ENCODE measurements at places on chromosomes 2 and 18.

DNA sequence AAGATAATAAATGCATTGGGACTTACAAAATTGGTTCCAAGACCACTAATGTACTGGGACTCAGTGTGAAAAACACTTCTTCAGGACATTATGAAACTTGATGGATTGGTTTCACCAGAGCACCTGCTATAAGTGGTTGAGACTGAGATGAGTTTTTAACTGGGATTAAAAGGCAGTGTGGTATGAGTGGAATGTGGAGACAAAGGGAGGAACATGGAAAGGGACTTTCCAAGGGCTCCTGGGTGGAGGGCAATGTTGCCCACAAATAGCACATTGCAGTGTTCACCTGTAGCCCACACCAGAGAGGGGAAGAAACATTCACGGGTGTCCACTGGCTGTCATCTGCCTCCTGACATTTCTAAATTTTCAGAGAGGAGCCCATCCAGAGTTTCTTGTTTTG lies 253.3 kb upstream of the TANK start:
- H3K4me3 ChIP-seq = no peak overlapping the region
- H3K27ac ChIP-seq = no peak overlapping the region
- H3K27me3 ChIP-seq = no peaks in the 10 kb centered on the region
- H3K4me1 ChIP-seq = peaks cover 22% of the 10 kb centered on the region
- H3K36me3 ChIP-seq = no peaks in the 10 kb centered on the region
- DNase-seq = no peak

DNA sequence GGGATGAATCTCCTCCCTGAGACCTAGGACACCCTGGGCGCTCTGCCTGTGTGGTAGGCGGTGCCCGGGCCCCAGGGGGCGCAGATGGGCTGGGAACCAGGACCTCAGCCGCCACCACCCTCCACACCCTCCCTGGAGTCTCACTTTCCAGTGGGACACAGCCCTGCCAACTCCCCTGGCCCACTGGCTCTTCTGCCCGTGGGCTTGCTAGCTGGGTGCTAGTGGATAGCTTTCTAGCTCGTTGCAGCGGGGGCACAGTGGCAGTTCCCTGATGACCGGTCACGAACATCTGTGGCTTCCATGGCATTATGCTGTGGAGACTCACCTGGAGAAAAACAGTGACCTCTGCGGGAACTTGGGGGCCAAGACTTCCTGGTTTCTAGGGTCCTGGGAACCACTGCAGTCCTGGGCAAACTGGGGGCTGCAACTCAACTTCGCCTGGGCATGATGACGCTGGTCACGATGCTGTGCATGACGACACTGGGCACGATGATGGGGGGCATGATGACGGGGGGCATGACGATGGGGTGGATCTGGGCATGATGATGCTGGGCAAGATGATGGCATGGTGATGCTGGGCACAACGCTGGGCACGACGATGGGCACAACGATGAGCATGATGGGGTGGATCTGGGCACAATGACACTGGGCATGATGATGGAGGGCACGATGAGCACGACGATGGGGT lies 31.0 kb upstream of the ALLC start:
- peak; percentile 5 for DNase-seq
- no peak overlapping the region for H3K27ac ChIP-seq
- H3K4me3 ChIP-seq = no peak overlapping the region

- H3K4me3 ChIP-seq = no peak overlapping the region
- no peaks in the 10 kb centered on the region for H3K27me3 ChIP-seq
- no peak overlapping the region for H3K27ac ChIP-seq
- no peaks in the 10 kb centered on the region for H3K36me3 ChIP-seq
- H3K4me1 ChIP-seq = no peaks in the 10 kb centered on the region
Measured at GRCh38 chr2:164560181-164560792, 61.0 kb downstream of the GRB14 start.

GRCh38 chr18:77000527-77000926 lies 132.1 kb downstream of the MBP start:
- no peaks in the 10 kb centered on the region for H3K27me3 ChIP-seq
- no peaks in the 10 kb centered on the region for H3K36me3 ChIP-seq
- H3K4me3 ChIP-seq = no peak overlapping the region

DNA sequence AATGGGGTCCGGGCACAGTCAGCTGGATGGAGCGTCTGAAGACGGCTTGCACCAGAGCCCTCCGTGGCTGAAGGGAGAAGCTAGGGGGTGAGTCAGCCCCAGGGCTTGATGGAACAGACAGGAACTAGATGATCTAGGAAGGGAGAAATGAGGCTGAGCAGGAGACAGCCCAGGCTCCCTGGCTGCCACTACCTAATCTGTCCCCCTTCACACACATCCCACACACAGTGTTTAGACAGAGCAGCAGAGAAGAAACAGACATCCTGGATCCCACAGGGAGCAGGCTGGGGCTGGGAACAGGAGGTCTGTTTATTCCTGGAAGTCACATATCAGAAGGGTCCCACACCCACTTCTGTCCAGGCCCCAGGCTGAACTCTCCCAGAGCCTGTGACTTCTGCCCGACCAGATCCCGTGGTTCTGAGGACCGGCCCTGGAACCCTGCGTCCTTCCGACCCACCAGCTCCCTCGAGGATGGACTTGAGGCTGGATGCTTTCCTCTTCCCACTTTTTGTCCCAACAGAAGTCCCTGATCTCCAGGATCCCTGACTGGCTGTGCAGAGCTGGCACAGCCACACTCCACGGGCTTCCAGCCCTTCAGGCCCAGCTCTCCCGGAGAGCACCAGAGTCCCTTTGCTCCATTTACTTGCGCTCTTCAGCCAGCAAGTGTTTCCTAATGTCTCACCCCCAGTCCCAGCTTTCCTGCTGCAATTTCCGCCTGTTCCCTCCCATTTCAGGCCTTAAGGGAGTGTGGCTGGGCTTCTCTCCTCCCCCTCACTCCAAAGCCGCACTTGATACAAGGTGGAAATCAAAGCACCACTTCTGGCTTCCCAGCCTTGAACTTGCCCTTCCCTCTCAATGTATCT lies 1.5 kb upstream of the GPBAR1 start:
- peaks cover 50% of the 10 kb centered on the region for H3K36me3 ChIP-seq
- no peak overlapping the region for H3K4me3 ChIP-seq
- H3K27ac ChIP-seq = peak overlapping the region; percentile 62
- DNase-seq = peak; percentile 73
- peaks cover 26% of the 10 kb centered on the region for H3K4me1 ChIP-seq

GRCh38 chr18:6509417-6509816 lies 94.7 kb upstream of the L3MBTL4 start:
- H3K27me3 ChIP-seq = no peaks in the 10 kb centered on the region
- no peak overlapping the region for H3K4me3 ChIP-seq
- no peaks in the 10 kb centered on the region for H3K4me1 ChIP-seq
- no peak overlapping the region for H3K27ac ChIP-seq

DNA sequence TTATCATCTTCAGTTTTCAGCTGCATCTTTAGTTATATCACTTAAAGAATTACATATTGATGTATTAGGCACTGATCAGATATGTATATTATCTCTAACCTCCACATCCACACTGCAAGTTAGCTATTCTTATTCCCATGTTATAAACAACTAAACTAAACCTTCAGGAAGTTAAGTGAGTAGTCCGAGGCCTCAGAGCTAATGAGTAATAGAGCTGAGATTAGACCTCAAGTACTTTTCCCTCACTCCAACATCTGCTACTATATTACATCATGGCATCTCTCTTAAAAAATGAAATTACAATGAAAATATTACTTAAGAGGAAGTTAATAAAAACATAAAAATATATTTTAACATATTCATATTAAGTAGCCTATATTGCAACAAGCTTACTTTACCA lies 183.6 kb upstream of the MAP2 start:
- no peaks in the 10 kb centered on the region for H3K27me3 ChIP-seq
- H3K4me1 ChIP-seq = no peaks in the 10 kb centered on the region
- no peak overlapping the region for H3K4me3 ChIP-seq
- no peaks in the 10 kb centered on the region for H3K36me3 ChIP-seq

GRCh38 chr2:232873909-232874641 lies 4.0 kb downstream of the SNORC start:
- no peak for DNase-seq
- no peak overlapping the region for H3K4me3 ChIP-seq
- no peaks in the 10 kb centered on the region for H3K27me3 ChIP-seq
- H3K4me1 ChIP-seq = peaks cover 15% of the 10 kb centered on the region
- no peaks in the 10 kb centered on the region for H3K36me3 ChIP-seq

- no peaks in the 10 kb centered on the region for H3K27me3 ChIP-seq
- H3K4me1 ChIP-seq = peaks cover 8% of the 10 kb centered on the region
- DNase-seq = peak; percentile 66
- no peak overlapping the region for H3K4me3 ChIP-seq
Measured at GRCh38 chr2:96801005-96801785, 14.9 kb upstream of the CNNM3 start.

DNA sequence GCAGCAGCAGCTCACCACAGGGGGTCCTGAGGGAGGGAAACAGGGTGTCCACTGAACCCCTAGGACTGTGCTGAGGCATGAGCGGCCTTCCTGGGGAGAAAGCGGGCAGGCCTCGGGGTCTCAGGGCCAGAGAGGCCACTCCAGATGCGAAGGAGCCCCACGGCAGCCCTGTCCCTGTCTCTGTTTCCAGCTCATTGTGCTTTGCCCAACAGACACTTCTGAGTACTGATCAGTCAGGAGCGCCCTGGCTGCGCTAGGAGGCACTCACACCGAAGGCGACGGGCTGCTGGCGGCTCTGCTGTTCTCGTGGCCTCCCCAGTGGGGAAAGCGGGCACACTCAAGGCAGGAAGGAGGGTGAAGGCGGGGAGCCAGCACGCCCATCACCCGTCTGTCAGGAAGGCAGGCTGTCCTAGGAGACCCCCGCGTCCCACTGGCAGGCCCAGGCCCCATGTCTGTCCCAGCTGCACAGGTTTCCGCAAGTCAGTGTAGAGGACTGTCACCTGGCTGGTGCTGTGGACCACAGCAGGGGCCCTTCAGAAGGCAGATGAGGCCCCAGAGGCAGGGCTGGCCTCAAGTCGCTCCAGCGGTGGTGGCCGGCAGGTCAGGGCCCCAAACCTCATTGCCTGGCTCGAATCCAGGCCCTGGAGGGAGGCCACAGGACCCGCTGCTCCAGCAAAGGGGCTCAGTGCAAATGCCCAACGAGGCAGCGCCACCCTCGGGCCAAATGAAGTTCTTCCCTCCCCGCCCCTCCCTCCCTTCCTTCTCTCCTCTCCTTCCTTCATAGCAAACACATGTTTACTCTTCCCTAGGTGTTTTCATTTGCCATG lies 6.8 kb downstream of the ESPNL start:
- no peaks in the 10 kb centered on the region for H3K27me3 ChIP-seq
- H3K36me3 ChIP-seq = no peaks in the 10 kb centered on the region
- peak; percentile 64 for DNase-seq
- no peaks in the 10 kb centered on the region for H3K4me1 ChIP-seq
- no peak overlapping the region for H3K27ac ChIP-seq

GRCh38 chr2:25418944-25419677 lies 77.4 kb upstream of the DNMT3A start:
- DNase-seq = no peak
- H3K4me3 ChIP-seq = no peak overlapping the region
- no peaks in the 10 kb centered on the region for H3K27me3 ChIP-seq
- no peaks in the 10 kb centered on the region for H3K4me1 ChIP-seq
- no peaks in the 10 kb centered on the region for H3K36me3 ChIP-seq

GRCh38 chr2:134011936-134012586 lies 241.8 kb upstream of the MGAT5 start:
- H3K36me3 ChIP-seq = no peaks in the 10 kb centered on the region
- no peaks in the 10 kb centered on the region for H3K4me1 ChIP-seq
- no peaks in the 10 kb centered on the region for H3K27me3 ChIP-seq

DNA sequence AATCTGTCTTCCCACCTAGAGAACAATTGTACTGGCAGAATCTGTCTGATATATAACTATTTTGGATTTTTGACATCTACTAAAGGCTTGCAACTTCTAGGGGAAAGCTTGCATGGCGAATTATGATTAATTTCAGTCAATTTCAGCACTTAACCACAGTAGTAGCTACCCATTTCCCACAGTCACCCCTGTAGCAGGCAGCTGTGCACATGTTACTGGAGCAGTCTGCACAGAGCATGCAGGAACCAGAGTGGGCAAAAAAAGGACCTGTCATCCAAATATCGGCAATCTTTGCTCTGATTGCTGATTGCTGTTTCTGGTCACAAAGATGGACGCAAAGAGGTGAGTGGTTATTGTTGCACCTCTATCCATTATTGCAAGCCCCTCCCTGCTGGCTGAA lies 473.3 kb downstream of the SPAG16 start:
- H3K4me1 ChIP-seq = no peaks in the 10 kb centered on the region
- no peak for DNase-seq
- no peaks in the 10 kb centered on the region for H3K27me3 ChIP-seq
- no peak overlapping the region for H3K4me3 ChIP-seq
- no peaks in the 10 kb centered on the region for H3K36me3 ChIP-seq

- H3K4me3 ChIP-seq = no peak overlapping the region
- no peak for DNase-seq
- no peaks in the 10 kb centered on the region for H3K27me3 ChIP-seq
- no peak overlapping the region for H3K27ac ChIP-seq
- H3K36me3 ChIP-seq = no peaks in the 10 kb centered on the region
- no peaks in the 10 kb centered on the region for H3K4me1 ChIP-seq
Measured at GRCh38 chr2:145769011-145769716, 1249.2 kb upstream of the ZEB2 start.

- no peak overlapping the region for H3K27ac ChIP-seq
- no peak for DNase-seq
- no peaks in the 10 kb centered on the region for H3K4me1 ChIP-seq
- H3K36me3 ChIP-seq = no peaks in the 10 kb centered on the region
Measured at GRCh38 chr2:58923869-58924268, 682.7 kb upstream of the FANCL start.
